CD4-positive, alpha-beta T cell treated with Interleukin-15 for 1 hour (primary cell): ENCODE measurements at places on chromosomes 7 and 10.

GRCh38 chr10:22648547-22648961 lies 65.8 kb downstream of the PIP4K2A start:
- DNase-seq, result no peak

DNA sequence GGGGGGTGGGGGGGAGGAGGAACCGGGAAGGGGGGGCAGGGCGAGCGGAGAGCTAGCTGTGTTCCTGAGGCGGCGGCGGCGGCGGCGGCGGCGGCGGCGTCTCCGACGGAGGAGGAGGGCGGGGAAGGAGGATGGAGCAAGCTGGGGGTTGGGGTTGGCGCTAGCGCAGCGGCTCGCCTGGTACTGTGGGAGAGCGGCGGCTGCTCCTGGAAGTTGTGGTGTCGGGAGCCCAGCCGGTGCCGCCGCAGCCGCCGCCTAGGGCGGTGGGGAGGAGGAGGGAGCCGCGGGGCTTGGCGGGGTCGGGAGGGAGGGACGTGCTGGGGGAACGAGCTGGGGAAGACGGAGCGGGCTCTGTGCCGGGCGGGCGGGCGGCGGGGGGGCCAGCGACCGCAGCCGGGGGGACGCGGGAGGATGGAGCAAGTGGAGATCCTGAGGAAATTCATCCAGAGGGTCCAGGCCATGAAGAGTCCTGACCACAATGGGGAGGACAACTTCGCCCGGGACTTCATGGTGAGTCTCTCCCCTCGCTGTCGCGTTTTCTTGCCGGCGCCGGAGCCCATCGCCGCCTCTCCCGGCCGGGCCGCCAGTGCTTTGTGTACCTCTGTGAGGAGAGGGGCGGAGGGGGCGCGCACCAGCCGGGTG lies at the start of gene PTPN12:
Gene PTPN12 (plus strand): TSS at position 160 of the 642 bp plus-strand sequence. CDS start 252 bp downstream, at position 412.
- DNase-seq, result no peak

- no peak for DNase-seq
These were observed 61.7 kb downstream of the PALD1 start for GRCh38 chr10:70540089-70540788.

GRCh38 chr10:57249615-57250281 lies 888.7 kb upstream of the ZWINT start:
- DNase-seq, result no peak

DNA sequence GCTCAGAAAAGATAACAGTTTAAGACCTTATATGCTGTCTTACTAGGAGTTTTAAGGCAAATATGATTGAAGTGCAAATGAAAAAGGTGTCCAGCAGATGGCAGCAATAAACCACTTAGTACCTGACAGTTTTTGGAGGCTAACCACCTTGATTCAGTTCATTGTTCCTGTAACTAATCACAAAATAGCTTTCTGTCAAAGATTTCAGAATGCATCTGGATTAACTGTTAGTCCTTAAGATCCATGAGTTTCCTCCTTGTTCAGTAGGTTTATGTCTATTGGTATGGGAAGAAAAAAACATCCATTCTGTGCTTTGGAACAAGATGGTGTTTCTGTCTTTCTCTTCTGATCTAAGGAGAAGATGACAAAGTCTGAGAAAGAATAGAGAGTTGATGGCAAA lies 46.6 kb downstream of the CCSER2 start:
- DNase-seq, result no peak

DNA sequence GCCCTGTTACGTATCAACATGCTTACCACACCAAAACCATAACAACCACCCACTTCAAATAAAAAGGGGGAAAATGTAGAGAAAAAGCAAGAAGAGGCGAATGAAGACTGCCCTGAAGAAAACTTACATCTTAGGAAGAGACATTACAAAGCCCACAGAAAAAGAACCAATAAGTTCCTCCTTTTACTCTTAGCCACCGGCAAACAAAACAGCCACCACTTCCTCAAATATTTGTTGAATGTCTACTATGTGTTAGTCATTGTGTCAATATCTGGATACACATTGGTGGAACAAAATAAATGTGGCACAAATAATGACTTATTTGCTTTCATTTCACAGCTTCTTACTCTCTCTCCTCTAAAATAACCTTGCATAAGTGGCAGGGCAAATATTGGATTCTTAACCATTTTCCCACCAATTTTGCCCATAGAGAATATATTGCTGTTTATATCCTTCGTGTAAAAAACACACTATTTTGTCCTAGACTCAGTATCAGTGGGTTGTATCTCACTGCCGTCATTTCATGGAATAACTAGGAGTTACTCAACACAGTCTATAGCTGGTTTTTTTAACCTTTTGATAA lies 106.8 kb downstream of the ANK3 start:
- peak; percentile 30 for DNase-seq

- DNase-seq, result no peak
These were observed 14.8 kb downstream of the C7orf33 start for GRCh38 chr7:148605350-148605749.

GRCh38 chr7:118938845-118939244 lies 714.3 kb downstream of the ANKRD7 start:
- no peak for DNase-seq

GRCh38 chr7:43572516-43573049 lies 10.3 kb upstream of the STK17A start:
- DNase-seq, result peak; percentile 71

DNA sequence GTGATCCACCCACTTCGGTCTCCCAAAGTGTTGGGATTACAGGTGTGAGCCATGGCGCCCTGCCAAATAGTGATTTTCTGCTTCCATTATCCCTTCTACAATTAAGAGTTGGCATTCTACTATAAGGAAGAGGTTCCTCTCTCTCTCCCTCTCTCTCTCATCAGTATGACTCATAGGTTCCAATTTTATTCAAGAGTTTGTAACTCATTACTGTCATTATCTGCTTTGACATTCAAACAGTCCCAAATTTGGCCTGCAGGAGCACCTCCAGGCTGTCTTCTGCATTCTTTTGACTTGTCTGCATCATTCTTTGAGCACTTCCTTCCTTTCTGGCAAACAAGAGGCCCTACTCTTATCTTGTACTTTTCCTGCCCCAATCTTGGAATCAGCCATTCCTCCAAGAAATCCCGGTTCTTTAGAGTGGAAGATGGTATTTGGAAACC lies 33.2 kb upstream of the CALU start:
- DNase-seq, result no peak

- DNase-seq, result no peak
These were observed 134.8 kb downstream of the MLLT10 start for GRCh38 chr10:21668831-21669230.

DNA sequence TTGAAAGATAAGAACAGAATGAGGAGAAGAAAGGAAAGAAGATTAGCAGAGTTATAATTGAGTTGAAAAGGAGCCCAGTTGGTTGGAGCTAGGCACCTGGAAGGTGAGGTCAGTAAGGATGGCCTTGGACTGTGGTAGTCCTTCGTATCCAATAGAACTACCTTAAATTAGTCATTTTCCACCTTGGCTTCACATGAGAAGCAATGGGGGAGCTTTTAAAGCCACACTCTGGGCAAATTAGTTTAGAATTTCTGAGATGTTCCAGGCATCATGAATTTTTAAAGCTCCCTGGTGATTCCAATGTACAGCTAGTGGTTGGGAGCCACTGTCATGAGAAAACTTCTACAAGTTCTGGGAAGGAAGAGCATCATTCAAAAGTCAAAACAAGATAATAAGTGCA lies 27.3 kb upstream of the CYP3A5 start:
- DNase-seq, result no peak

GRCh38 chr10:7707102-7707501 lies 4.0 kb downstream of the ITIH2 start:
- no peak for DNase-seq

DNA sequence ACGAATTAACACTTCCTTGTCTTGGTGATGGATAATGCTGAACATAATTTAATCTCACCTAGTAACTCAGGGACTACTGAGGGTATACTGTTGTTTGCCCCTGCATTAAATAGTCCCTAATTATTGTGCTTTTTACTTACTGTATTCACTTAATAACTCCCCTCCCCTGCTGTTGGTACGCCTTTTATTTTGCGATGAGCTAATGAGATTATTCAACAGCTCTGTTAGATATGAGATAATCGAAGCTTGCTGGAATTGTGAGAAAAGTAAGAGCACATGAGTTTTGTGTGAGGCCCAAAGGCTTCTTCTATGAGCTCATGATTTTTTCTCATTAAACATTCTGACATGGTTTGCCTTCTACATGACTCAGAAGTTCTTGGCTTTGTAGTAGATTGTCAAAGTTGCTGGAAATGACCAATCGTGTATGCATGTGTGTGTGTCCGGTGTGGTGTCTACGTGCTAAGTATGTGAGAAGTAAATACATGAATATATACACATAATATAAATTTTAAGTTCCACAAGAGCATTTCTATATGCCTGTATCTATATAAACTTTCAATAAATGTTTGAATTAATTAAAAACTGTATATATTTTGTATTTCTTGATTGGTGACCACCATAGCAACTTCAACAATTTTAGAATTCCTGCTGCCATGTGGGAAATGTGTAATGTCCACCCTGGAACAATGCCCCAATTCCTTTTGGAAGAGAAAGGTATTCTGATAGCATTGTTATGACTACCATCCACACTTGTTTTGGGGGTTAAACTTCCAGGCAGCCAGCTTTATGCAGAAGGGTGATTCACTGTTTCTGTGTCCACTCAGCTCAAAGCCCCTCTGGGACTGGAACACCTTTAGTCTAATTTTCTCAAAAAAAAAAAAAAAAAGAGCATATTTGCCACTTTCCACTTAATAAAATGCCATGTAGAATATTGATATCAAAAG lies 106.2 kb downstream of the SAMD9 start:
- no peak for DNase-seq

DNA sequence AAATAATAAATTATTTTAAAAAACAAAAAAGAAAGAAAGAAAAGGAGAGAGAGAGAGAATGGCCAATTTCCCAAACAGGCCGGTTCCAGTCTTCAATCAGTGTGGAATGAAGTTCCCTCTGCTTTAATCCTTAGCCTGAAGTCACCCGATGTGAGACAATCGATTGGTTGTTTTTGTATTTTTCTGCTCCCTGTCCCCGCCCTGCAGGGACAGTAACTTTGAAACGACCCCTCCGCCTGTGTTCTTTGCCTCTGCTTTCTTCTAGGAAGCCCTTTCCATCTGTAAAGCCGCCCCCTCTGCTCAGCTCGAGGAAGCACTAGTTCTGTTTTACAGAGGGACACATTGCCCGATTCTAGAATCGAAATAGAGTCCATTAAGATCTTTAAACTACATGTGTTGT lies 33.4 kb downstream of the FOXL3 start:
- no peak for DNase-seq

- DNase-seq, result peak; percentile 57
These were observed 122.7 kb downstream of the MAD1L1 start for GRCh38 chr7:2109936-2110609.

DNA sequence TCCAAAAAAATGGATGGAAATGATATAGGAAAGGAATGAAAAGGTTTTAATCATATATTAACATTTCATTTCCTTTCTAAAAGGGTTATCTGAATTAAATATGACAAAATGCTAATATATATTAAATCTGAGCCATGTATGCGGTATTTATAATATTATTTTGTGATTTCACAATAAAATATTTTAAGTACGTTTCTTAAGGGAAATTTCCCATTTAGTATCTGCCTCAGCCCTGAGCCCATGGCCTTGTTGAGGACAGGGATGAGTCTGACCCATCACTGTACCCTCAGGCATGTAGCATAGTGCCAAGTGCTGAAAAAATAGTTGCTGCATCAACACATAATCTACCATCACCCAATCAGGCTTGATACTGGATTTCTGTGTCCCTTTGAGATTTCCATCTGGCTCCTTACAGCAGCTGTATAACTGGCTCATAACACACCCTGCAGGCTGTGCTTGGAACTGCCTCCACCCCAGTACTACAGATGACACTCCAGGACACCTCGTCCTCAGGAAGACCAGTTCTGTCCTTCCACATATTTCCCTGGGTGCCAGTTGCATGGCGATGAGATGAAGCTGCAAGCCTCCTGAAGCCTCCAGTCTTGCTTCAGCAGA lies 59.4 kb upstream of the ASAH2 start:
- no peak for DNase-seq

GRCh38 chr10:106872176-106872575 lies 292.3 kb downstream of the SORCS1 start:
- no peak for DNase-seq

GRCh38 chr7:102916426-102916825 lies 3.6 kb downstream of the LRRC17 start:
- DNase-seq, result no peak

DNA sequence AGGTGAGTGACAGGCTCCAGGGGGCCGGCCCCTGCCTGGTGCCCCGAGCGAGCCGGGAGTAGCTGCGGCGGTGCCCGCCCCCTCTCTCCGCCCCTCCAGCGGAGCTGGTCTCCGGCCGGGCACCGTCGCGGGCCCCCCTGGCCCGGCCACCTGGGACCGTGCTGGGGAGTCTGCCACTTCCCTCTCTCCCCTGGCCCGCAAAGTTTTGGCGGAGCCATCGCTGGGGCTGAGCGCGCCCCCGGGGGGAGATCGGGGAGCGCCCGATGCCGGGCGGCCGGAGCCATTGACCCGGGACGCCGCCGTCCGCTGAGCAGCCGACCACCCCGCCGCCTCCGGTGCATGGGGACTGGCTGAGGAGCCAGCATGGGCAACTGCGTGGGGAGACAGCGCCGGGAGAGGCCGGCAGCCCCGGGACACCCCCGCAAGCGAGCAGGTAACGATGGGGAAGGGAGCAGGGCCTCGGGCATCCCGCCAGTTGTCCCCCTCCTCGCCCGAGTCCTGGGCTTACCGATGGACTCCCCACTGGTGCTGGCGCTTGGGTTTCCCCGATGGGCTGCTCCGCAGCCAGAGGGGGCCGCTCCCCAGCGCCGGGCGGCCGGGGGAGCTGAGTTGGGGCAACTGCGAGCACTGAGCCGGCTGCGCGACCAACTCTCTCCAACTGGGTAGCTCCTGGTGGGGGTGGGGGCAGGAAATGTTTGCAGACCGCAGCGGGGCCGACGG lies at the start of gene UBTD1:
Gene UBTD1 (plus strand): TSS at position 84 of the 720 bp plus-strand sequence. CDS start 280 bp downstream, at position 364.
- DNase-seq, result peak; percentile 20

GRCh38 chr7:79936281-79936983 lies 198.2 kb upstream of the GNAI1 start:
- DNase-seq, result no peak

DNA sequence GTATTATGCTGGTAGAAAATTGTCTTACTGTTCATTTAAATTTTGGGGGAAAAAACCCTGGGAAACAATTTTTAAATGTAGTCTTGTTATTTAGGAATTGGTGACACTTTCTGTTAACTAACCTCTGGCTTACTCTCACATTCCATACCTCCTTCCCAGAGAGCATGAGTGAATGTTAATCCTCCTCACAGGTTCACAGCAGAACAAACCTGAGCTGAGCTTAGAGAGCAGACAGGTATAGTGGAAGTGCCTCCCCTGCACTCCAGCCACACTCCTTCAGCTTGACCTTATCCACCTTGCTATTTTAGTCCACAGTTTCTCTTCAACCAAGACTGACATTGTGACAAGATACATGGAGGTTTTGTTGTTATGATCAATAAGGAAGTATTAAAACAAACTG lies 235.9 kb downstream of the FOXP2 start:
- no peak for DNase-seq
